NCI-H524 (cell line): ENCODE measurements at places on chromosomes 3 and 15.
A peak's percentile ranks its signal among the peaks of the same experiment; 100 is the strongest.

GRCh38 chr3:120649830-120650233, 32.2 kb downstream of the HGD start:
- no peak for DNase-seq

DNA sequence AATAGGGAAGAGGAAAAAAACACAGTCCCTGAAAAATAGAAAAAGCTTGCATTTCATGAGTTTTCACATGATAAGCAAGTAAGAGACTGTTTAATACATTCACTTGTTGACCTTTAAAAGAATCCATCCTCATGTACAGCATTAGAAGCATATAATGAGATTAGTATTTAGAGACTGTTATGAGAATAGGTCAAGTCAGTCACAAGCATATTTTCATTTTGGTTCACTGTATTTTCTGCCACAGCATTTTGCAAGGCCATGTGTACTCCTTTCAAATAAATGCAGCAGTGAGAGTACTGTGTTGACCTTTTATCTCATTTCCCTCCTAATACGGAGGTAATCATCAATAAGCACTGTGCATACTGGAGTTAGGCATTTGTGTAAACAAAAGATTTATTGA, 162.2 kb upstream of the SETMAR start:
- no peak for DNase-seq

DNA sequence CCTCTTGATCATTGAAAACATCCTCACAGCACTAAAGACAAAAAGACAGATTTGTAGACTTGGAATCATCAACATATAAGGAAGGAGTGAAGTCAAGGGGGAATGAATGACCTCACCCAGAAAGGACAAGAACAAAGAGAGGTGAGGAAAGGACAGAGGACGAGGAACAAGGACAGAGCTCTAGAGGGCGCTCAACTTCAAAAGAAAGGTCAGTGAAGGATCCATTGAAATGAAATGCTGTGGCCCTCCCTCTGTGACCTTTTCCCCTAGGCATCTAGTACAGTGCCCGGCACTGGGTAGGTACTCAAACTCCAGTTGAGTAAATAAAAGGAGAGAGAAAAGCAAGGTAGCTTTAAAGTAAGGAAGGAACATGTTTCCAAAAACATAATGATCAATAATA, 2.6 kb downstream of the ATP8B4 start:
- no peak for DNase-seq

- no peak for DNase-seq
Observed at GRCh38 chr3:180762866-180763265, 83.6 kb upstream of the CCDC39 start.

GRCh38 chr3:185263423-185263822, 9.6 kb upstream of the EHHADH start:
- no peak for DNase-seq

DNA sequence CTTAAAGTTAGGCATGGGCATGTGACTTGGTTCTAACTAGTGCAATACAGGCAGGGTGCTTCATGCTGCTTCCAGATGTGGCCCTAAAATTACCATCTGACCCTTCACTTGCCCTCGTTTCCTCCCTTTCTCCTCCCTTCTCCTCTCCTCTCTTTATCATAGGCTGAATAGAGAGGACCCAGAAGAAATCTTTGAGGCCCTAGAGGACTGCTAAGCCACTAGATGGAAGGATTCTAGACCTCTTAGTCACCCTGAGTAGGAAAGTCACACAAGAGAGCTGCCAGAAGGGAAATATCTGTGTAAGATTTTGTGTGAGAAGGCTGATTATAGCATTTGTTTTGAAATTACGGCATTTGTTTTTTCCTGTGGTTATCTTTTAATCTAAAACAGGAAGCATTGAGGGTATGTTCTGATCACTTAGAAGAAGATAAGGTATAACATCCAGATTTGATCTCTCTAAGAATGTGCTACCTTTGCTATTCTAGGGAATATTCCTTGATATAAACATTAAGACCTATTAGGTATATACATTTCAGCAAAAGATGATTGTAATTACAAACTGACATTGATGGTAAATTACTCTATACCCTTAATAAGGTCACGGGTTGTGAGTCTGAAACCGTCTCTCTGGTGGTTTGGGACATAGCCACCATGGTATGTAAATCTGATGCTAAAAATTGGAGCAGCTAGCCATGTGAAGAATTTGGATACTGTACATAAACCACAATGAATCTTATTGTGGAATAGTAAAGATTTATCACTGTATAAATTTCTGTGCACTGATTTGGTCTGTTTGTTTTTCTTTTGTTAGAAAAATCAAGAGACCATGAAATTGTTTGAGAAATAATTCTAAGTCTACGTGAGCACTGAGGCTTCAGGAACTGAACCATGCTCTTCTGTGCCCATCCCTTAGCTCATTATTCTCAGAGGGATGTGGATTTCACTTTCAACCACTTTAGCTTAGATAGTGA, 84.1 kb downstream of the TP63 start:
- no peak for DNase-seq

GRCh38 chr3:14487086-14487485, 53.1 kb downstream of the GRIP2 start:
- no peak for DNase-seq

- peak; percentile 87 for DNase-seq
Observed at GRCh38 chr3:45690336-45691035, 1.3 kb downstream of the SACM1L start.

DNA sequence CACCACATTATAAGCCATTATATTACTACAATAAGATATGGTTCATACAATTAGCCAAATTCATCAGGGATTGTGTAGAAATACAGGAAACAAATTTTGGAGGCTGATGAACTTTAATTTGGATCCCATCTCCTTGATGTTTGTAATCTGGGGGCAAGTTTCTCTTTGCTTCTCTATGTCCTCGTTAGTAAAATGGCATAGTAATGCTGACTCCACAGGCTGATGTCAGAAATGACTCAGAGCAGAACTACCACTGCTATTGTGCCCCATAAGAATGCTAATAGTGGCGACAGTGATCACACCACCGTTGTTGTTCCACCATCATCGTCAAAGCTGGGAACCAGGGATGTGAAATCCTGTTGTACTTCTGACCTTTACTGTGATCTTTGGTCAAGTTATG, 722.3 kb upstream of the LMCD1 start:
- no peak for DNase-seq

- no peak for DNase-seq
Observed at GRCh38 chr3:197446700-197447056, 109.1 kb downstream of the BDH1 start.

- DNase-seq: no peak
Observed at GRCh38 chr3:94423578-94423977, 360.7 kb downstream of the NSUN3 start.

GRCh38 chr15:41812820-41813375, 15.0 kb upstream of the JMJD7 start:
- DNase-seq: no peak

DNA sequence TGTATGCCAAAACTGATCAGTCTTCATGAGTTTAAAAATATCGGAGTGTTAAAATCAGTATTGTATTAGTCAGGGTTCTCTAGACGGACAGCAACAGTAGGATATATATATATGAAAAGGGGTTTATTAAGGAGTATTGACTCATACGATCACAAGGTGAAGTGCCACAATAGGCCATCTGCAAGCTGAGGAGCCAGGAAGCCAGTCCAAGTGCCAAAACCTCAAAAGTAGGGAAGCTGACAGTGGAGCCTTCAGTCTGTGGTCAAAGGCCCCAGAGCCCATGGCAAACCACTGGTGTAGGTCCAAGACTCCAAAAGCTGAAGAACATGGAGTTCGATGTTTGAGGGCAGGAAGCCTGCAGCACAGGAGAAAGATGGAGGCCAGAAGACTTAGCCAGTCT, 391.0 kb upstream of the CADM2 start:
- DNase-seq: no peak

- no peak for DNase-seq
Observed at GRCh38 chr3:171339598-171339997, 120.6 kb downstream of the TNIK start.

DNA sequence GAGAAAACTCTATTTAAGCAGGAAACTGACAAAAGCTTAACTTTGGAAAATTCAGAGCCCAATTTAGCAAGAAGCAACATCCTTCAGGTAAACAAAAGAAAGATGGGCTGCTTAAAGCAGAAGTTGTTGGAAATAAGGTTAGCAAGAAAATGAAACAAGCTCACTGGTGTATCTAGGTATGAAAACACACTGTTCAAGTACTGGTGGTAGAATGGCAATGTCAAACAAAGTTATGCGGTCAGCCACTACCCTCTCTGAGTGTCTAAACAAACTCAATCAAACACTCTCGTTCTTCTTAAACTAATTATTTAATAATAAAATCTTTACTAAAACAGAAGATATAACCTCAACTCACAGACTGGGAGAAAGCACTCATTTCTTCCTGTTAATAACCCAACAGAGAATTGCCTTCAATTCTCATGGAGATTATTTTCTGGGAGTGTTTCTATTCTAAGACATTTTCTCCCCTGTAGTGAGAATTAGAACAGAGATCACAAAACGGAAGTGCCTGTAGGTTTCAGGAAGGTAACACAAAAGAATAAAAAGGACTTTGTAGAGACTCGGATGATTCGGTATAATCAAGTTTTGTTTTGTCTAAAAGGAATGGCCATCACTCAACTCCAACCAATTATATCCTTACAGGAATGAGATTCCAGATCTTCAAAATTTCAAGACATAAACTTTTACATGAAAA, 28.9 kb downstream of the PRICKLE2 start:
- DNase-seq: no peak

DNA sequence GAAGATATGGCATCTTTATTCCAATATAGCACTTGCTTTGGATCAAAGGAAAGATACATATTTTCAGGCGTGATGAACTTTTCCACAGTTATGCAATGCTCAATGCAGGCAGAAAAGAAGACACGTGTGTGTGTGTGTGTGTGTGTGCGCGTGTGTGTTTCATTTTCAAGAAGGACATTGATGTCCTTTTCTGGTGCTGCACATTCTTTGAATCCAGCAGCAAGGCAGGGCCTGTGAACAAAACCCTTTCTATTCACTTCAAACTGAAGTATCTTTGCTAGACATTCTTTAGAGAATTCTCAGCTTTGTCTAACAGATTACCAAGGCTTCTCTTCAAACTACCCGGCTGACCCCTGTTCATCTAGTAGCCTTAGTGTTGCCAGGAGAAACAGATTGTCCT, 124.6 kb downstream of the CD47 start:
- DNase-seq: peak; percentile 11

DNA sequence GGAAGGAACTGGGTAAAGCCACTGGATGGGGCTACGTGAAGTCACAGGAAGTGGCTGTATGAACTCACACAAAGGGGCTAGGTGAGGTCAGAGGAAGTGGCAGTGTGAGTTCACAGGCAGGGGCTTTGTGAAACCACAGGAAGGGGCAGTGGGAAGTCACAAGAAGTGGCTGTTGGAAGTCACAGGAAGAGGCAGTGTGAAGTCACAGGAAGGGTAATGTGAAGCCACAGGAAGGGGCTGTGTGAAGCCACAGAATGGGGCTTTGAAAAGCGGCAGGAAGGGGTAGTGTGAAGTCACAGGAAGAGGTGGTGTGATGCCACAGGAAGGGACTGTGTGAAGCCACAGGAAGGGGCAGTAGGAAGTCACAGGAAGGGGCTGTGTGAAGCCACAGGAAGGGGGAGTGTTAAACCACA, 34.6 kb downstream of the GASK1A start:
- no peak for DNase-seq
